NCI-H187 (cell line): ENCODE measurements at places on chromosomes 2 and 18.

- no peak for DNase-seq
Measured at GRCh38 chr2:27782701-27783100, 11.2 kb downstream of the MRPL33 start.

DNA sequence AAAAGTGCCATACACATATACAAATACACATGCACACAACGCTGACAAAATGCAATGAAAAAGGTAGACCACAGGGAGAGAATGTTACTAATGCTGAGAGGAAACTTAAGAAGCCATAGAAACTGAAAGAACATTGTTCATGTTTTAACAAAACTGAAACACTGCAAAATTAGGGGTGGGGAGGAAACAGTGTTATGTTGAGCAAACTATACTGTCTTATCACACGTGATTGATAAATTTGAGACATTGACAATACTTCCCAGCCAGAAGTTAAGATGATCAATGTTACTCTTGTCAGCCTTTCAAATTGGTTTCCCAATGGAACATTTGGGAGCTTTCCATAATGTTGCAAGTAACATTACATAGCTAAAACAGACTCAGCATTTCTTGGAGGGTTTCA lies 165.5 kb downstream of the L3MBTL4 start:
- DNase-seq: no peak

DNA sequence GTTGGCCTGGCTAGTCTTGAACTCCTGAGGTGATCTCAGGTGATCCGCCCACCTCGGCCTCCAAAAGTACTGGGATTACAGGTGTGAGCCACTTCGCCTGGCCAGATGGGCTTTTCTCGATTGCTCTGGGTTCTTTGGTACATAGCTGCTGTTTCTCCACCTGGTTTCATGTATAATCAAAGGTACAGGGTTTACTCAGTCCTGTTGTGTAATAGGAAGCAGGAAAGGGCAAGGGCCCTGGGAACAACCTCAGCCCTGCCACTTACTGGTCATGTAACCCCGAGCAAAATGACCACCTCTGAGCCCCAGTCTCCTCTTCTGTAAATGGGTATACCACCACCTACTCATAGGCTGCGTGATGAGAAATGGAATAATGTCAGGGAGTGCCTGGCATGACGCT lies 34.0 kb downstream of the RMC1 start:
- DNase-seq: no peak

GRCh38 chr2:155815851-155816250 lies 516.7 kb downstream of the NR4A2 start:
- peak; percentile 38 for DNase-seq

- no peak for DNase-seq
Measured at GRCh38 chr2:32386739-32387138, 29.9 kb downstream of the BIRC6 start.

DNA sequence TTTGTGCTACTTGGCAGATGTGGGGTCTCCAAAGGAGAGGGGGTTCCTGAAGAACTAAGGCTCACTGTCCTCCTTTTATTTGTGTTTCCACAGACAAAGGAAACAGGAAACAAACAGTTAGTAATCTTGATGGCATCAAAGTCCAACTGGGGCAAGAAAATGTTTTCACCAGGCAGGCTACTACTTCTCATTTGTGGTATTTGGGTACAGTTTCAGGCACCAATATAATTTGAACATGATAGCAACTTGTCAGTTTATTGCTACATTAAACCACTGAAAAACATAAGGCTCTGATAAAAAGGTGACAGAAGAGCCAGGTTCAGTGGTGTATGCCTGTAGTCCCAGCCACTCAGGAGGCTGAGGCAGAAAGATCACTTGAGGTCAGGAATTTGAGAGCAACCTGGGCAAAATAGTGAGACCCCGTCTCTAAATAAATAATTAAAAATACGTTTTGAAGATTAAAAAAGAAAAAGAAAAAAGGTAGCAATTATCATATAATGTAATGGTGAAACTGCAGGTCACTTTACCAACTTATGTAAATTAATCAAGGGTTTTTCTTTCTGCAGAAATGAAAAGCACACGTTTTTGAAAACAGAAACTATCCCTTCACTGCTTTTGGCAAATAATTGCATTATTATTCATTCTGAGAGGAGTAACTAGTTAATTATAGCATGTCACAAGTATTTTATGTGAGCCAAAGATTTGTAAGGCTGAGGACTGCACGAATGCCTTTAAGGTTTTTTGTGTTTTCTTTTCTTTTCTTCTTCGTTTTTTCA lies 157.5 kb upstream of the CAVIN2 start:
- no peak for DNase-seq
